ENCODE measurements at places on chromosomes 2 and 18.

GRCh38 chr2:216300906-216301305 lies 71.4 kb downstream of the MARCHF4 start:
- DNase-seq = no peak

DNA sequence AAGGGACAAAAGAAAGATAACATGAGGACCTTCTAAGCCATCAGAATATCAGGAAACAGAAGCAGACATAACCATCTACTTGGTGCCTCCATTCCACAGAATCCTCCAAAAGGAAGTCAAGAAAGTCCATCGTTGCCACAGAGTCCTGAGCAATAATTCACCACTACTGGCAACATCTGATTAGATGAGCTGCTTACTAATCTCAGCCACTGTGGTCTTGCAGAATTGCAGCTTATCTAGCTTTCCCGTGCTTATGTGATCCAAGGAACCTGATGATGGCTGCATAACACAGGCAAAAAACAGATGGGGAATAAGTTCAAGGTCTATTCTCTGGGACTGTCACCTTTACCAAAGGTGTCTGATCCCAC lies 278.5 kb downstream of the AFF3 start:
- DNase-seq = no peak

GRCh38 chr2:186129767-186130581 lies 356.1 kb upstream of the ZC3H15 start:
- DNase-seq = no peak

GRCh38 chr2:189657867-189658266 lies 3.4 kb upstream of the ASNSD1 start:
- no peak for DNase-seq

GRCh38 chr2:145806546-145806945 lies 1286.6 kb upstream of the ZEB2 start:
- no peak for DNase-seq

DNA sequence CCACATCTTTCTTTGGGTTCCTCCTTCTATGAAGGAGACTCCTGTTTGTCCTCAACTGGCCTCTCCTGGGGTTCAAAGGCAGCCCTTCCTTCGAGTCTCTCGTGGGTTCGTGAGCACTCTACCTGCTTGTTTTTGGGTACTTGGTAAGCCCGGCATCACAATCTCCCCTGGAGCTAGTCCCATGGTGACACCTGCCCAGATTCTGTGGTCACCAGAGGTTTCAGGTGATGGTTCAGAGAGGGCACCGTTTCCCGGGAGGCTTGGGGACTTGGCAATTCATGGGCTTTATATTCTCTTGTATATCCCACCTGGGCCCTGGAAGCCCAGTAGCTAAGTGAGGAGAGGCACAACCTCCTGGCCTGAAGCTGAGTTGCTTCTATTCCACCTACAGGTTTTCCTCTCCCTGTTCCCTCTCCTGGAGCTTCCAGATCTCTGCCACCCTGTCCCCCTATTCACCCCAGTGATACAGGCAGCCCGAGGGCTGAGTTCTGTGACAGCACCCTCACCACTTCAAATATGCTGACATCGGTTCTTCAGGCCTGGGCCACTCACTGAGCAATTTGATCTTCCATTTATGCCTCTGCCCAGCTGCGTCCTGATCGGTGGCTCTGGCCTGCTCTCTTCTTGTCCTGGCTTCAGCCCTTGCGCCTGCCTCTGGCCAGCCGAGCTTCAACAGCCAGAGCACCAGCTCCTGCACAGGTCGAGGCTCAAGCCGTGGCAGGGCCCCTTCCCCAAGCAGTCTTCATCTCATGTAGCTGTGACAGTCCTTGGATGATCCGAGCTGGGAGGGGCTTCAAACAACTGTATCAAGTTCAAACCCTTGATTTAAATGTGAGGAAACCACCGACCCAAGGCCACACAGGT lies 91.5 kb downstream of the MSH2 start:
- DNase-seq = no peak

- no peak for DNase-seq
Observed at GRCh38 chr2:189124175-189124574, 55.4 kb downstream of the COL5A2 start.

GRCh38 chr2:234231460-234231859 lies 181.0 kb downstream of the SPP2 start:
- no peak for DNase-seq

DNA sequence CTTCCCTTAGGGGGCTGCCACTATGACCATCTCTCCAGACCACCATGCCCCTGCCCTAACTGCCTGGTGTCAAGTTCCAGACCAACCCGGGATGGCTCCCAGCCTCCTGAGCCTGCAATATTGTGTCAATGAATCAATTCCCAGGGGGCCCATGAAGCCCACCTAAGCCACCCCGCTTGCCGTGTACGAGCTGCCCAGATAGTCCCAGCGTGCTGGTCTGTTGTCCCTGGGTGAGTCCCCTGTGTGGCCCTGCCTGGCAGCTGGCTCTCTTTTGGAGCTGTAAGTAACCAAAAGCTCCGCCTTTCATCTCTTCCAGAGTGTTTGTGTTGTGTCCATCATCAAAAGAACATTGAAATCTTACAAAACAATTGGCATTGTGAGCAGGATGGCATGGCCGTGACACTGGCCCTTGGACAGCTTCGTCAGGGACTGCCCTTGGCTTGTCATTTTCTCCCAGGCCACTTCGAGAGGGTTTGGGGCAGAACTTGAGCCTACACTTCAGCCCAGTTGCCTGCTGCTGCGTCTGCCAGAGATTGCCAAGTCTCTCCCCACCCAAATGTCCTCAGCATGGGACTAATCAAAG lies 11.3 kb upstream of the MAL start:
- no peak for DNase-seq

DNA sequence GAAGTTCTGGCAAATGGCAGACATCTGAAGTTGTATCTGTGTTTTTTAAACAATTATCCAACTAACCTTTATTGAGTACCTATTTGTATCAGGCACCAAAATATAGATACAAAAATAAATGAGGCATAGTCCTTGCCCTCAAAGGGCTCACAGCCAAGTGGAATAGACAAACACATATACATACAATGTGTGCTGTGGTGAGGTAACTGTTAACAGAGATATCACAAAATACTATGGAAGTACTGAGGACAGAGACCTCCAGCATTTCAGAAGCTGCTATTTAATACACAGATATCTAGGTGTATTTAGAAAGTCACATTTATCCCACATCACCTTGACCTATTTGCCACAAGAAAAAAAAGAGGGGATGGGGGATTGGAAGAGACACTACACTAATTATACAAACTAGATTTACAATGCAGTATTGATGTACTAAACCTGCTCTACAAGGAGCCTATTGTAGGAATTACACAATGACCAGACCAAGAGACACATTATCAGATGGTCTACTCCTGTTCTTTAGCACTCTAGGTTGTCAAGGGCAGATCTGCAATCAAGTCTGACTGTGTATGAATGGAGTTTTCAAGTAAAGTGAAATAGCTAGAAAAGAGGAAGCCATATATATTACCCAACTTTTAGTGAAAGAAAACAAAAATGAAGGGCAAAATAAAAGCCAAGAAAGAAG lies 62.2 kb downstream of the SPIRE1 start:
- DNase-seq = no peak

DNA sequence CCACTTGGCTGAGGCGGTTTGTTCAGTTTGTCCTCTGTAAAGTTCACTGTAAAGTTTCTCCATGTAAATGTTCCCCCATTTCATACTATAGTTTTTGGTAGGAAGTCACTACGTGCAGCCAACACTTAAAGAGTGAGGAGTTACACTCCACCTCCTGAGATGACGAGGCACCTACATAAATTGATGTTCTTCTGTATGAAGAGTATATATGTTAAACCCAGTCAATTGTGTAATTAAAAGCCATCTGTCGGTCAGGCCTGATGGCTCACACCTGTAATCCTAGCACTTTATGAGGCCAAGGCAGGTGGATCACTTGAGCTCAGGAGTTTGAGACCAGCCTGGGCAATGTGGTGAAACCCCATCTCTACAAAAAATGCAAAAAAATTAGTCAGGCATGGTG lies 7.6 kb downstream of the PIGN start:
- DNase-seq = no peak

DNA sequence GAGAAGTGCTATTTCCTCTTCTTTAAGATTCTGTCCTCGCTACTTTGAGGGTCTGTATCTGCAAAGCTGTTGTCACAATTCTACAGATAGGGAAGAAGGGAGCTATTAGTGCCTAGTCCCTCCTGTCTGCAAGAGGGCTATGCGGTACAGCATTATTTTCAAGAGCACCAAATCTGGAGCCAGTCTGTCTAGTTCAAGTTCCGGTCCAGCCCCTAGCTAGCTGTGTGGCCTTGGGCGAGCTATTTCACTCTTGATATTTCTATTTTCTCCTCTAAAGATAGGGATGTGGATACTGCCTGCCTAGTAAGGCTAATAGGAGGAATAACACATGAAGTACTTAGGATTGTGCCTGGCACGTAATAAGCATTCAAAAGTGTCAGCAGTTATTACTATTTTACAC lies 272.4 kb downstream of the KCNE4 start:
- DNase-seq = no peak

GRCh38 chr18:58299936-58300335 lies 255.9 kb downstream of the NEDD4L start:
- no peak for DNase-seq

DNA sequence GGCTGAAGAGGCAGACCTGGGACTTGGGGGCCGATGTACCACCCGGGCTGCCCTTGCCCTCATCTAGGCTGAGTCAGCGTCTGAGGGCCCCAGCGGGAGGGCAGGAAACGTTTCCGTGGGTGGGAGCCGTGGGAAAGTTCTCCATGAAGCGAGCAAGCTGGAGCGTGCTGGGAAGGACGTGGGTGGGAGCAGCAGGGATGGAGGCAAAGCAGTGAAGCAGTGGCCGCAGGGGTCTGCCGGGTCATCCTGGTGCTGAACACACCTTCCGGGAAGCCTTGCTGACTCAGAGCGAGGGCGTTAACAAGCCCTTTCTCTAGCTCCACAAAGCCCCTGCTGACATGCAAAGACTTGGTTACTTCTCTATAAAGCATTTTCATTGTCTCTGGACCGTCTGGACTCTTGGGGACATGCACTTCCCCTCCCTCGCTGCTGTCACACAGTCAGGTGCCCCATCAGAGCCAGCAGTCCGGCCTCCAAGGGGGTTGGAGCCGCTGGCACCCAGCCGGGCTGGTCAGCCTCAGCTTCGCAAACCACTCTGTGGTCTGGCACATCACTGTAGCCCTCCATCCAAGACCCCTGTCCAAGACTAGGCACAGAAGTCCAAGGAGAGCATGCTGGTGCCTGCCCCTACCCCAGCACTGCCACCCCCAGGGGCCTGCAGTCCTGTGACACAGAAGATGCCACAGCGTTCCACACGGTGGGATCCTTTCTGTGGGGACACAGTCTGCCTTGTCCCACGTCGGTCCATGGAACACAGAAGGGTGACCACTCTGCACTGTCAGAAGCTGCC lies 115.1 kb upstream of the GPC1 start:
- no peak for DNase-seq

DNA sequence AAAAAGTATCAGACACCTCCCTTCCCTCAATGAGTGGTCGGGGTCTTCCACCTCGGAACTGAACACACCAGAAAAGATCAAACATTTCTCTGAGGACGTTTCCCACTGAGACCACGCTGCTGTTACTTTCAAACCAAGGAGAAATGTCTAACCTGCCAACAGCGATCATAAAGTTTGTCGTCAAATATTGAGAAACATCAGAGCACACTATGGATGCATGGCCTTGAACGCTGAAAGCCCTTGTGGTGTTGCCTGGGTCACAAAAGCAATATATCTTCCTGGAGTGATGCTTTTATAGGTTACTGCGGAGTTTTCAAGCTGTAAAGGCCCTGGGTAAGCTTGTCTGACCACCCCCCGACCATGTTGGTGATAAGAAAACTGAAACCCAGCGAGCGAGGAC lies 70.2 kb upstream of the ID2 start:
- no peak for DNase-seq

GRCh38 chr18:74994502-74995418 lies 214.2 kb downstream of the PTGR3 start:
- no peak for DNase-seq

DNA sequence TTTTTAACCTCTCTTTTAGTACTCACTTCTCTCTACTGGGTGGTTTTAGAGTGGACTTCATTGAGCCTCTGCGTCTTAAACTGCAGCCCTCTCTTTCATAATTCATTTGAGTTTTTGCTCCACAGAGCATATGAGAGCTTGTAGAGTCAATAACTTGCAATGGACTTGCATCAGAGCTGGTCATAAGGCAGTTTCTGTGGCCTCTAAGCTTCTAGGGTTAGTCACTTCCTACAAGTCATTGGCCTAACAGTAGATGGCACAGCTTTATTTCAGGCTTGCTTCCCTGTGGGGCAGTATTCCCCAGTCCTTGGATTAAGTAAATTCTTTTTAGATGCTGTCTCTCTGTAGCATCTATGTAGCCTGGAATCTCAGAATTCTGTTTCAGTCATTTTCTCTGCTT lies 1435.7 kb downstream of the LRP1B start:
- DNase-seq = no peak

DNA sequence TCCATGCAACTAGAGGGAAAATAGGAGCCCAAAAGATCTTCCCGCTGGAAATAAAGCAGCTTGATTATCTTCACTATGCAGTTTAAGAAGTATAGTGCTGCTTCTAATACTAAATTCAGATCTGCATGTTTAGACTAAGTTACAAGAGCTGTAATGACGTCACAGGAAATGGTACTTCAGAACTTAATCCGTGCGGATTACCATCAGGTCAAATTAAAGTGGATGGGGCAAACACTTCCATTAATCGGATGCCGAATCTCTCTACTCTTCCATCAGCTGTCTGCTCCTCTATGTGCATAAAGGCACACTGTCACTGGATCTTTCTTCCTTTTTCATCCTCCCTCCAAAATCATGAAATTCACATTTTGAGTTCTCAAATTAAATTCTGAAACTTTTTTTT lies 52.6 kb downstream of the TRAPPC12 start:
- no peak for DNase-seq

DNA sequence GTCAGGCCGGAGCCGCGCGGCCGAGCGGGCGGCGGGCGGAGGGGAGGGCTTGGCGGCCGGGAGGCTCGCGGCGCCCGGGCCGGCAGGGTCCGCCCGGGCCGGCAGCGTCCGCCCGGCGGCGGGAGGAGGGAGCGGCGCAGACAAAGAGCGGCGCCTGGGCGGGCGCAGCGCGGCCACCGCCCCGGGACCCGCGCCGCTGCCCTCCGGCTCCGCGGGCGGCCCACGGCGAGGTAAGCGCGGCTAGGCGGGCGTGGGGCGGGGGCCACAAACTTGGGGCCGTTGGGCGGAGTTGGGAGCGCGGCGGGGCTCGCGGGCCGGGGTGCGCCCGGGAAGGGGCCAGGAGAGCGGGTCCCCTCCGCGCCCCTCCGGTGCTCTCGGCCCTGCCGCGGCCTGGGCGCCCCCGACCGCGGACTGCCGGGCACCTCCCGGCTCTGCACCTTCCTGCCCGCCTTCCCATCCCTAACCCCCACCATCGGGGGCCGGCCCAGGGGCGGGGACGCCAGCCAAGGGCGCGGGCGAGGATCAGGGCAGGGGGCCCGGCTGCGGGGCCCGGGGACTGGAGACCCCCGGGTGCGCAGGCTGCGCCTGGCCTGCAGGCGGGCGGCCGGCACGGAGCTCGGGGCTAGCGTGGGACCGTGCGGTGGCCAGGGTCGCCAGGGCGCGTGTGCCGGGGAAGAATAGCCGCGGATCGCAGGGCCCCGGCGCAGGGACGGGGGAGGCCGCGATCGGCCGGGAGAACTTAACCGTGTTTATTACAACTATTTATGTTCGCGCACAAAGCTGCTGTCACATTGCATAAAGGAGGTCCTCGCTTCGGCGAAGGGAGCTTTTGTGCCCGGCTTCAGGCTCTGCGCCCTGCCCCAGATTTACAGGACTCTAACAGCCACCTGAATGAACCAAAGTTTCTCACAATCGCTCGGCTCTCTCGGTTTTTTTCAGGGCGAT lies at the start of gene NCK2:
Gene NCK2 (plus strand): TSS at position 4 of the 945 bp plus-strand sequence. CDS start 110,152 bp downstream, outside the sequence.
- DNase-seq = no peak

Measured in activated CD4-positive, CD25-positive, alpha-beta regulatory T cell treated with anti-CD3 and anti-CD28 coated beads, Interleukin-2, amount 50 U/mL, for 16 hours (primary cell).